ENCODE measurements at places on chromosomes 12 and 14. TPM values are rescaled to one million over a fixed set of nuclear protein-coding genes. Genes with fewer than 3 reads are reported as not detected.

- no peak for DNase-seq
Measured at GRCh38 chr14:48936849-48937248, 649.3 kb downstream of the RPS29 start.

DNA sequence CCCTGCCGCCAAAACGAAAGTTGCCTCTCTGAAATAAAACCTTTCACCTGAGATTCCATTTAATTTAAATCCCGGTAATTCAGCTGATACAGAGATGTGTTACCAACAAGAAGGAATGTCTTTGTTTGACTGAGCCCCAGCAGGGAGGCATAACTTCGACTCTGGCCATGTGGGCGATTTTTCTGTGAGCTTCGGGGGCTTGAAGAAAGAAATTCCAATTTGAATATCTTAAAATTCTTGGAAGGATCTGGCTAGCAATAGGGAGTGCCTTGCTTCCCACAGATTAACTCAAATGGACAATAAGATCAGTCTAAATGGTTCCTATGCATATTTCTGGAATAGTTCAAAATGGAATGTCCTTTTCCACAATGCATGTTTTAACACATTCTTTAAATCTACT is 252.5 kb upstream of the TMPO start:
- no peak for DNase-seq

The ZNF268 gene
- total RNA-seq = 12.7 TPM

DNA sequence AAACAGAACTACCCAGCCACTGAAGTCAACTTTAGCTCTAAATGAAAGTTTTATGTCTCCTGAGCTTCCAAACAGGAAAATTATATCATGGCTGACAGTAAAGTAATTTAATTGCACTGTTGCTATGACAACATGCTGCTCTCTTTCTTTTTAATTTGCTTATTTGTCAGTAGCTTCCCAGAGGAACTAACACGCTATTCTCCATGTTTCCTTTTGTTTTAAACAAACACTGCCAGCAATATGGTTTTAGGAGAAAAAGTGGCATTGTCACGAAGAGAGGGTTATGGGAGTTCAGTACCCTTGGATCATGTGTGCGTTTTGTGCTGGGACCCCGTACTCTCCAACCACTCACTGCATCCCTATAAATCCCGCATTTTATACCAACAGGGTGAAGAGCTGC is 1.9 kb downstream of the FOXN3 start:
- no peak for DNase-seq

The ASIC1 gene
- total RNA-seq = 20.7 TPM

DNA sequence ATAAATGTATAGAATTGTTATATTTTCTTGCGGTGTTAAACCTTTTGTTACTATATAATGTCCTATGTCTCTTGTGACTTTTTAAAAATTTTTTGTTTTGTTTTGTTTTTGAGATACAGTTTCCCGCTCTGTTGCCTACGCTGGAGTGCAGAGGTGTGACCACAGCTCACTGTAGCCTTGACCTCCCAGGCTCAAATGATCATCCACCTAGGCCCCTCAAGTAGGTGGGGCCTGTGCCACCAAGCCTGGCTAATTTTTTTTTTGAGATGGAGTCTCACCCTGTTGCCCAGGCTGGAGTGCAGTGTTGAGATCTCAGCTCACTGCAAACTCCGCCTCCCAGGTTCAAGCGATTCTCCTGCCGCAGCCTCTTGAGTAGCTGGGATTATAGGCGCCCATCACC is 26.5 kb upstream of the RCOR1 start:
- DNase-seq = no peak

DNA sequence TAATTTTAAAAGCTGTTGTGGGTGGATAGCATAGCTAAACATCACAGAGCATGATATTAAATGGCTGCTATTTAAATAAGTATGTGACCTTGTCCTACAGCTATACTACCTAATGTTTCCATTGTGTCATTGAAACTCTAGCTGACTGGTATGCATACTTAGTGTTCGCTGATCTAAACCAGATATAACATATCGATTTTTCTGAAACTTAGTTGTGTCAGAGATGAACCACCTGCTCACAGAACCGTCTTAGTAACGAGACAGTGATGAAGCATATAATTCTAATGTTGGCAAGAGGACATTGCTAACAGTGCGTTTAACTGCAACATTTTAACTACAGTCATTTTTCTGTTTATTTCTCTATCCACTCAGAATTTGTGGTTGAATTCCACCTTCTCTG is 36.1 kb upstream of the NUAK1 start:
- DNase-seq = no peak

The FGD4 gene
- total RNA-seq = 1.7 TPM

The C12orf50 gene
- total RNA-seq = not detected

DNA sequence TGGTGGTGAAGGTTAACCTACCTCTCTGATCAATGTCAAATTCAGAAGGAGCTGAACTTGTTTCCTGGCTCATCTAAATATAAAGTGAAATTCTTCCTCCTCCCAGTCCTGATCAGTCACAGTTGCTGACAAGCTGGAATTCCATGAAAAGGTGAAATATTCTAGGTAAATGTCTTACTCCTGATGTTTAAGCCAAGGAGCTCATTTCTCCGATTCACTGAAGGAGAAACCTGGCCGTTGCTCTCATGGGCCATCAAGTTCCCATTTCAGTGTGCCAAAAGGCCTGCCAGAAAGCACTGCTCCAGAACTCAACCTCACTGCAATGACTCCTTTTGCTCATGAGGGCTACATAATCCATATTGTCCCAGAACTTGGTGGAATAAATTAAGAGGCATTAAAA is 707.5 kb downstream of the GALC start:
- no peak for DNase-seq

DNA sequence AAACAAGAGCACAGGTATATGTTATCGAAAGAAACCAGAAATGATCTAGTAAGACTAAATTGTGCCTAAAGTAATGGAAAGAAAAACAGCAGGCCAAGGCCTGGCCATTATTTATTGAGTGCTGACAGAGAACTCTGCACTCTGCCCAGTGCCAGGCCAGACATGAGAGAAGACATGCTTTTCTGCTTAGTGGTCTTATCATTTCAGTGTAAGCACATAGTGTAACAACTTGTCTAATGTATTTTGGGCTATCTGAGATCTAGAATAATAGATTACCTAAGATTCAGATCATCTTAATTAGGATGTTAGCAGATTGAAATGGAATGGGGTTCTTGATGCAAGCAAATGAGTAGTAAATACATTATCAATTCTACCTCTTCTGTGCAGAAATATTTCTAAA is 278.3 kb downstream of the AKAP6 start:
- DNase-seq = no peak

The DIO2 gene
- total RNA-seq = not detected

DNA sequence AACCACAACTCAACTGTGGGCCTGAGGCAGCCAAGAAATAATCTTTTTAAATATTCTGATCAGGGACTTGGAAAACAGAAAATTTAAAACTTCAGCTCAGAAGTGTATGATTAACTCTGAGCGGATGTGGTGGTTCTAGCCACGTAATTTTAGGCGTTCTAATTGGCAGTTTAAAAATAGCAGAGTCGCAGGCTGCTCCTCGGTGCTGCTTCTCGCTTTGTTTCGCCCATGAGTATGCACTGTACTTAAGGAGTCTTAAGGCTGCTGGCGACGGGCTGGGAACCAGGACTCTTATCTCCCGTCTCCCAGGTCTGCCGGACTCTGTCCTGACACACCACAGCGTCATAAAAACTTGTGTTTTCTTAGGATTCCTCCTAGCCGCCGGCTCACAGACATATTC is 113.4 kb upstream of the PELI2 start:
- DNase-seq = peak; percentile 20

DNA sequence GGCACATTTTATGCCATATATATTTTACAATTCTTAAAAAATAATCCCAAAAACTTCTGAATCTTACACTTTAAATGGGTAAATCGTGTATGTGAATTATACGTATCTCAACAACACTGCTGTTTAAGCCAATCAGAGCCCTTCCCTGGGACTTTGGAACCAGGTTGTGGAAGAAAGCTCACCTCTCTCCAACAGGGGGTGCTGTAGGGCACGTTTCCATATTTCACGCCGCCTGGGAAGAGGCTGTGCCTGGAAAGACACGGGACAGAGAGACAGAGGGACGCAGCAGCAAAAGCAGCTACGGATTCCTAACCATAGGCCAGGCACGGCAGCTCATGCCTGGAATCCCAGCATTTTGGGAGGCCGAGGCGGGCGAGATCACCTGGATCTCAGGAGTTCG is 29.4 kb upstream of the FBRSL1 start:
- DNase-seq = no peak

The TFCP2 gene
- total RNA-seq = 44.2 TPM

DNA sequence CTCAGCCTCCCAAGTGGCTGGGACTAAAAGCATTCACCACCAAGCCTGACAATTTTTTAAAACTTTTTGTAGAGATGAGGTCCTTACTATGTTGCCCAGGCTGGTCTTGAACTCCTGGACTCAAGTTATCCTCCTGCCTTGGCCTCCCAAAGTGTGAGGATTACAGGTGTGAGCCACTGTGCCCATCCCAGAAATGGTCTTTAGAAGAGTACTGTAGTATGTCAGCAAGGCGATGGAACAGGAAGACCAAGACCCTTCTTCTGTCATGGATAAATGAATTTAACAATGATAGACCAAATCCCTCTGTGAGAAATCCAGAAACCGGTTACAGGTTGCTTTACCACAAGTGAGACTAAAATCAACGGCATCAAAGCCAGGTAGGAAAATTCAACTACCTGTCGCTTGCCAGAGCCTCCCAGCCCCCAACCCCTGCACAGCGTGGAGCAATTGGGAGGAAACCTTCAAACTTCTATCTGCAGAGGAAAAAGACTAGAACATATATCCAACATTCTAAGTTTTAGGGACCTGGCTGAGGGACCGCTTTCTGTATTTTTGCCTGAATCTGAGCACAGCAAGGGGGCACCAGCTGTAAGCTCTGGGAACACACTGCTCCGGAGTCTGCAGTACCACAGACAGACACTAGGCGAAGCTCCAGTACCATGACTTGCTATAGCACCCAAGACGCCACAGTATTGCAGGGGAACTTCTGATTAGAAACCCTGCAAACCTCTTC is 51.3 kb downstream of the CPSF6 start:
- peak; percentile 67 for DNase-seq

DNA sequence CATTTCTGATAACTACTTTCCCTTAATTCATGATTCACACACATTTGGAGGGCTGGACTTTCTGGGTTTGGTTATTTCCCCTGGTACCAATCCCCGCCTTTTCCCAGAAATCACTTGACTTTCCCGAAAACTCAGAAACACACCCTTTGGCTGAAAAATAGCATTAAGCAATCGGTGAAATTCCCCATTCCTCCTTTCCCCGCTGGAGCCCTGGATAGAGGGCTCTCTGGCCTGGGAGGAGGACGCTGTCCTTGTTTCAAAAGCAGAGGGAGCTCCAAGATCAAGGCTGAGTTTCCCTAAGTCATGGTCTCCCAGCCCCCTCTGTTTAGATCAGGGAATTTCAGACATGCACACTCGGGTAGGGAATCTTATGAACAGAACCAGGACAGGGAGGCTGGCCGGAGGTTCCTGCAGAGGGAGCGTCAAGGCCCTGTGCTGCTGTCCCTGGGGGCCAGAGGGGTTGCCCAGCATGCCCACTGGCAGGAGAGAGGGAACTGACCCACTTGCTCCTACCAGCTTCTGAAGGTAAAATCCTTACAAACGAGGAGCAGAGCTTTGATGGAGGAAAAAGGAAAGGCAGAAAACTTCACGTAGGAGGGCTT is at the start of gene C1S:
Gene C1S, plus strand, starts transcription at position 366 of the 602 bp plus-strand sequence. CDS start 1,195 bp downstream, outside the sequence.
- DNase-seq = no peak

DNA sequence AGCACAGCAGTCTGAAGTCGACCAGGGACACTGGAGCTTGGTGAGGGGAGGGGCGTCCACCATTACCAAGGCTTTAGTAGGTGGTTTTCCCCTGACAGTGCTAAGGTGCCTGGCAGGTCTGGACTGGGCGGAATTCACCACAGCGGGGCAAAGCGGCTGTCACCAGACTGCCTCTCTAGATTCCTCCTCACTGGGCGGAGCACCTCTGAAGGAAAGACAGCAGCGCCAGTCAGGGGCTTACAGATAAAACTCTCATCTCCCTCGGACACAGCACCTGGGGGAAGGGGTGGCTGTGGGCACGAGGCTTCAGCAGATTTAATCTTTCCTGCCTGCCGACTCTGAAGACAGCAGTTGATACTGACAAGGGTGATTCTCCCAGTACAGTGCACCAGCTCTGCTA is 39.1 kb downstream of the DDHD1 start:
- no peak for DNase-seq

GRCh38 chr12:30614031-30614430 is 81.6 kb downstream of the IPO8 start:
- DNase-seq = no peak

GRCh38 chr12:109757671-109758265 is 44.1 kb downstream of the FAM222A start:
- no peak for DNase-seq

Measured in activated T-helper 2 cell treated with anti-CD3 and anti-CD28 coated beads, Interferon-gamma antibody, Interleukin-2, Interleukin-4, amounts not matched to agents 10 μg/mL and 5 μg/mL and 100 μg/mL, durations not matched to agents 14 hours and 24 hours and 36 hours (primary cell).